ENCODE measurements at places on chromosomes 6 and 20. TPM values are rescaled to one million over a fixed set of nuclear protein-coding genes. Genes with fewer than 3 reads are reported as not detected.

Gene SLC22A1
- 1.5 TPM for total RNA-seq

GRCh38 chr6:45555981-45556771 lies 178.4 kb upstream of the SUPT3H start:
- peaks cover 8% of the 10 kb centered on the region for H3K27me3 ChIP-seq
- DNase-seq, result no peak

Gene C6orf136
- 36.0 TPM for total RNA-seq

Gene TMEM14B
- total RNA-seq, result 77.4 TPM

GRCh38 chr6:33785778-33786177 lies 3.2 kb downstream of the LEMD2 start:
- H3K27me3 ChIP-seq, result no peaks in the 10 kb centered on the region
- no peak for DNase-seq

DNA sequence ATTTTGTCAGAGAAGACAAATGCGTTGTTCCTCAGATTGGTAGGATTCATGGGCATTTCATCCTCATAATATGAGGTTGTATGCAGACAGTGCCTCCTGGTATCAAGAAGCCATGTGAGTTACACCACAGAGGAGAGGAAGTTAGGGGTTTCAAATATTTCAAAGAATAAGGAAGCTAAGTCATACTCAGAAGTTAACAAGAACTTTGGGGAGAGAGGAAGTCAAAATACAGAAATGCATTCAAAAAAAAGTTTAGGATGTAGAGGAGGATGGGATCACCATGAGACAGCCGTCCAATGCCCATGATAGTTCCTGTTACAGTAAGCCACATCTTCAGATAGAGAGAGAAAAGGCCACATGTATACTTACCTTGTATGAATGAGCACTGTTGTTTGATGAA lies 22.3 kb downstream of the HLA-DOB start:
- no peak for DNase-seq
- no peak overlapping the region for H3K4me3 ChIP-seq
- H3K27ac ChIP-seq, result no peak overlapping the region
- peaks cover 71% of the 10 kb centered on the region for H3K27me3 ChIP-seq

Gene DACT2
- 0.14 TPM for total RNA-seq

Gene RAET1G
- total RNA-seq, result not detected

Gene ZSCAN23
- 2.5 TPM for total RNA-seq
